ENCODE measurements at places on chromosomes 4 and X. TPM values are rescaled to one million over a fixed set of nuclear protein-coding genes. Genes with fewer than 3 reads are reported as not detected.

CCDC120 gene
- 10.6 TPM for total RNA-seq

RRAGB gene
- total RNA-seq, result 4.3 TPM

RNF128 gene
- total RNA-seq, result 61.5 TPM

FTSJ1 gene
- total RNA-seq, result 102 TPM

CTSO gene
- 1.3 TPM for total RNA-seq

PNMA6A gene
- total RNA-seq, result not detected

SSX4 gene
- total RNA-seq, result not detected

DNA sequence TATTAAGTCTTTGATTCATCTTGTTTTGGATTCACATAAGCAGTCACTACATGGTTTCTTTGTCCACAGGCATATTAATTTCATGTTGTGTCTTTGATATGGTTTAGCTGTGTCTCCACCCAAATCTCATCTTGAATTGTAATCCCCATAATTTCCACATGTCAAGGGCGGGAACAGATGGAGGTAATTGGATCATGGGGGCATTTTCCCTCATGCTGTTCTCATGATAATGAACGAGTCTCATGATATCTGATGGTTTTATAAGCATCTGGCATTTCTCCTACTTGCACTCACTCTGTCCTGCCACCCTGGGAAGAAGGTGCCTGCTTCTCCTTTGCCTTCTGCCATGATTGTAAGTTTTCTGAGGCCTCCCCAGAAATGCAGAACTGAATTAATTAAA, 1811.2 kb upstream of the PCDH10 start:
- DNase-seq, result no peak

DNA sequence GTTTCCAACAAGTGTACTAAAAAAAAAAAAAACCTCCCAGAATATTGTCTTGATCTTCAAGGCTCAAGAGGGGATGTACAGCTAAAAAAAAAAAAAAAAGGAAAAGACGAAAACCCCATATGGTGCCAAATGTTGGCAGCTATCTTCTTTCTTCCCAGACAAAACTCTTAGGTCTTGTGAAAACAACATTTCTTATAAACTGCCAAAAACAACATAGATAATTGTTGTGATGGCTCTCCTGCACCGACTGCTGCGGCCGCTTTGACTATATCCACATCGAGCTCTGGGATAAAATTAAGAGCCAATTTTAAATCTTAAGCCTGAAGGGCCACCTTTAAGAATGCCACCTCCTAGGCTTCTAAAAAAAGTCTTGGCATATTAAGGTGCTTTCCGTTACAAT, 23.5 kb downstream of the PDGFC start:
- no peak for DNase-seq

GRCh38 chr4:8700531-8700930, 108.0 kb downstream of the CPZ start:
- DNase-seq, result no peak

DNA sequence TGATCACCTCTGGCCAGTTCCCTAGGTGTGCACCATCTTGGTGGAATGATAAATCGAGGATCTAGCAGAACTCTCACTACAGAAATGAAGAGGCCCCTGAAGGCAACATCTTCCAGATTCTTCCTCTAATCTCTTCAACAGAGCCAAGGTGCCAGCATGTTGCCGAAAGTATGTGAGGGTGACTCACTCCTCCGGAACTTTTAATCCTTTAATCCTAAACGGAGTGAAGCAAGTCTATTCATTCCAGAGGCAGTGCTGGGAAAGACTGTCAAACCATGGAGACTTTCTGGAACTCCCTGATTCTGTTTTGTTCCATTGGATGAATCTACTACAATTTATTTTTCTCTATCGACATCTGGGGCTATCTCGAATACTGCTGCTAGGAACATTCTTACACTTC, 68.7 kb downstream of the SUPT20HL2 start:
- DNase-seq, result no peak

GRCh38 chrX:132924426-132924825, 34.0 kb downstream of the HS6ST2 start:
- DNase-seq, result no peak

- no peak for DNase-seq
These were observed 8.6 kb downstream of the GPM6B start for GRCh38 chrX:13808293-13808692.

DNA sequence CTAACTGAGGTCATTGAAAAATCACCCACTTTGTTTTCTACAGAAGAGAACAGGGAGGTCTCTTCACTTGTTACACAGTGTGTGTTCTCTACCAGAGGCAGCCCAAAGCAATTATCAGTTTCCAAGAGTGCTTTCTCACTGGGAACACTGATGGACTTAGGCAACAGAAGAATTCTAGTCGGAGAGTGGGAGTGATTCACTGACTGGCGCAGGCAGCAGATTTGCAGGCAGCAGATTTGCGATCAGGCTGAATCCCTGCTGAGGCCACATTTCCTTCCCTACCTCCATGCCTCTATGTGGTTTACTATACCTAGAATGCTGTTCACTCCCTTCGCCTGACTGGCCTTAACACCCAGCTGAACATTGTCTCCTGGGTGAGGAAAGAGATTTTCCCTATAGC, 6.6 kb downstream of the OCIAD2 start:
- no peak for DNase-seq

DNA sequence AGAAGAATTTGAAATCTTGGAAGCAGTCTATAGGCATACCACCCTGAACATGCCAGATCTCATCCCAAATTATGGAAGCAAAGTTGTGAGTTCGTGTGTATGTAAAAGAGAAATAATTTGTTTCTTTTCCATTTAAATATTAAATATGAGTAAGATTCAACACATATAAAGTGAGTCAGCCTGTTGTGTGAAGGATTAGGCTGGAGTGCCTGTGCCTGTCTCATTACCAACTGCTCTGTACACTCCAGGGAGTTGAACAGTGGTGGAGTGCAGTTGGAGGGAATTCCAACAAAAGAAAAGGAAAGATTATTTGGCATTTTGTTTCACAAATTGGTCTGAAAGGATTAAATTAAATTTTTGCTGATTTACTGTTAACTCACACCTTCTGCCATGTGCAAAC, 435.6 kb downstream of the FAT4 start:
- no peak for DNase-seq

DNA sequence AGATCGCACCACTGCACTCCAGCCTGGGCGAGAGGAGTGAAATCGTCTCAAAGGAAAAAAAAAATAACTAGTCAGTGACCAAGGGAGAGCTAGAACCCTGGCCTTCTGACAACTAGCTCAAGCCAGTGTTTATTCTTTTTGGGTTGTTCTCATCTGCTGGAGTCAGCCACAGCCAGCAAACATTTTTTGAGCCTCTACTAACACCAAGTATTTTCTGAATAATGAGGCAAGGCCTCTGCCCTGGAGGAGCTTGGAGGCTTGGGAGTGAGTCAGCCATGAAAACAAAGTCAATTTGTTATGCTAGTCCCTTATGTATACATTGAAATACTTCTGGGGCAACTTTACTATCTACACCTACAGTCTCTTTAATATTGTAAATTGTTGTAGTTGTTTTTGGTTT, 46.5 kb downstream of the TMA16 start:
- no peak for DNase-seq

GRCh38 chr4:113106108-113106507, 56.7 kb downstream of the ANK2 start:
- DNase-seq, result peak; percentile 62

DNA sequence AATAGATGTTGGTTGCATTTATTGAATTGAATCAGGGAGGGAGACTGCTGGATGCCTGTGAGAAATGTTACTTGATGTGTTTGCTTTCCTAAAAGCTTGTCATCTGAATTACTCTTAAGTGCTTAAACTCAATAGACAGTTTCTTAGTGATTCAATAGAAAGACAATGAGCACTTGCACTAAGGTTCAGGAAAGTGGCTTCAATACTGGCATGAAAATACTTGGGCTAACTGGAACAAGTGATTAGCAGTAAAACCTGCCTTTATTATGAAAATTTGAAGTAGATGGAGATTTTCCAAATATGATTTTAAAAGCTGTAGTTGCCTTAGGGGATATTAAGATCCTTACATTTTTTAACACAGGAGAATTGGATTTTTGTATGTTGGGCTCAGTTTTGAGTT, 123.3 kb downstream of the RNF150 start:
- no peak for DNase-seq

DNA sequence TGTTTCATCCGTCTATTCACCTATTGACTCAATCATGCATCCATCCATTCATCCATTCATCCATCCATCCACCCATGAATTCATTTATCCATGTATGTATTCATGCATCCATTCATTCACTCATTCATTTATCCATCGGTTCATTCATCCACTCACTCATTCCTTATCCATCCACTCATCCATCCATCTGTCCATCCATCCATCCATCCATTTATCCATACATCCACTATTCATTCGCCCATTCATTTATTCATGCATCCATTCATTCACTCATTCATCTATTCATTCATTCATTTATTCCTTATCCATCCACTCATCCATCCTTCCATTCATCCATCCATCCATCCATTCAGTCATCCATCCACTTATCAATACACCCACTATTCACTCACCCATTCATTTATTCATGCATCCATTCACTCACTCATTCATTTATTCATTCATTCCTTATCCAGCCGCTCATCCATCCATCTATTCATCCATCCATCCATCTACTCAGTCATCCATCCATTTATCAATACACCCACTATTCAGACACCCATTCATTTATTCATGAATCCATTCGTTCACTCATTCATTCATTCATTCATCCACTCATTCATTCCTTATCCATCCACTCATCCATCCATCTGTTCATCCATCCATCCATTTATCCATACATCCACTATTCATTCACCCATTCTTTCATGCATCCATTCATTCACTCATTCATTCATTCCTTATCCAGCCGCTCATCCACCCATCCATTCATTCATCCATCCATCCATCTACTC, 11.2 kb downstream of the P2RY8 start:
- no peak for DNase-seq

- DNase-seq, result no peak
These were observed 741 bp downstream of the SPATA18 start for GRCh38 chr4:52051615-52052474.

DNA sequence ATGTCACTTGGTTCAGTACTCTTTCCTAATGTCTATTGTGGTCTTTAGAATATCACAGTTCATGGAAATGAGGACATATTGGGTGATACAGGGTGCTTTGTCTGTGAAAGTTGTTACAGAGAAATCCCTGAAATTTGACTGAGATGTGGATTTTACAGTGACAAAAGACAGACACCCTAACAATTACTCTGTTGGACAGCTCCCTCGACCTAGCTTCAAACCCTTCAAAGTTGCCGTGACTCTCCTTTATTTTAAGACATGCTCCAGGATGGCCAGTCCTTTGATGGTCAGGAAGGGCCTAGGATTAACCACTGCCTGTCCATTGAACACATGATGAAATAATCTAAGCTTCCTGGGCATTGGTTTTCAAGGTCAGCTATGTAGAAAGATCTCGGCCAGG, 4.0 kb downstream of the DCX start:
- no peak for DNase-seq

Measured in HT-29 (cell line).